ENCODE measurements at places on chromosomes 7 and 10.

GRCh38 chr7:44541-44896, 147.9 kb upstream of the FAM20C start:
- DNase-seq: no peak

DNA sequence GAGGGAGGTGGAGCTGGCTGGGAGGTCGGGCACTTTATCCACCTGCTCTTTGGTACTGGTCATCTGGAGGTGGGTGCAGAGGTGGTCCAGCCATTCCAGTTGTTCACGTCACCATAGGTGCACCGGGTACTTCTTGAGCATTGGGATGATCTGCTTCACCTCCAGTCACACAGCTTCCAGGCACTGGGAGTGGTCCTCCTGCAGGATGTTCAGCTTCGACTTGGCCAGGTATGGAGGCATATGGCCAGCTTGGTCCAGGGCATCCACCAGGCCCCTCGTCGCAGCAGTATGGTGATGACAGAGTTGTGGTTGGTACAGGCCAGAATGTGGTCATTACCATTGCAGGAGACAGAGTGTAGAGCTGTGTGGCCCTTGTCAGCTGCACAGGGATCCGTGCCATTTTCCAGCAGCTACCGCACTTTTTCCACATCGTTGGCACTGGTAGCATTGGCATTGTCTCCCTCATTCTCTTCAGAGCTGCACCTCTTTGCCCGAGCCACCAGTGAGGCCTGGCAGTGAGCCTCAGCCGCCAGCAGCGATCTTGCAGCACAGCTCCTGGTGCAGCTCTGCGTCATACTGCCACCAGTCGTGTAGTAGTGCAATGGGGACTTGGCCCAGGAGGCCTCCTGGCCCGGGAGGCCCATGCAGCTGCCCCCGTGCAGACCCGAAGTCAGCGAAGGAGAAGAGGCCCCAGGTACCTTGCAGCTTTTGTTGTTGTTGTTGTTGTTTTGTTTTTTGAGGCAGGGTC, 150.9 kb downstream of the ZNF22 start:
- no peak for DNase-seq

DNA sequence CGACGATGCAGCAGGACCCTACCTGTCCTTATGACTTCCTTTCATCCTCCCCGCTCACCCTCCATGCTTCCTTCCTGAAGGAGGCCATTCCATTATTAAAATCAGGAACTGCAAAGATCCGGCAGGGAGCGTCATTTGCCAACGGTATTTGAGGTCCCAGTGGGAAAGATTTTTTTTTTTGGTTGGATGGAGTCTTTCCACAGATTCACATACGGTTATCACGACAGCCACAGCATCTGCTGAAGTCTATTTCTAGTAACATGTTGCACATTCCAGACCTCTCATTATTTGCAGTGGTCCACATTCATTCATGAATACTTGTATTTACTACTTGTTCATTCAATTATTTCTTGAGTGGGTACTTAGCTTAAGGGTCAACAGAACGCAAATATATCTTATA, 94.7 kb upstream of the LYZL2 start:
- no peak for DNase-seq

DNA sequence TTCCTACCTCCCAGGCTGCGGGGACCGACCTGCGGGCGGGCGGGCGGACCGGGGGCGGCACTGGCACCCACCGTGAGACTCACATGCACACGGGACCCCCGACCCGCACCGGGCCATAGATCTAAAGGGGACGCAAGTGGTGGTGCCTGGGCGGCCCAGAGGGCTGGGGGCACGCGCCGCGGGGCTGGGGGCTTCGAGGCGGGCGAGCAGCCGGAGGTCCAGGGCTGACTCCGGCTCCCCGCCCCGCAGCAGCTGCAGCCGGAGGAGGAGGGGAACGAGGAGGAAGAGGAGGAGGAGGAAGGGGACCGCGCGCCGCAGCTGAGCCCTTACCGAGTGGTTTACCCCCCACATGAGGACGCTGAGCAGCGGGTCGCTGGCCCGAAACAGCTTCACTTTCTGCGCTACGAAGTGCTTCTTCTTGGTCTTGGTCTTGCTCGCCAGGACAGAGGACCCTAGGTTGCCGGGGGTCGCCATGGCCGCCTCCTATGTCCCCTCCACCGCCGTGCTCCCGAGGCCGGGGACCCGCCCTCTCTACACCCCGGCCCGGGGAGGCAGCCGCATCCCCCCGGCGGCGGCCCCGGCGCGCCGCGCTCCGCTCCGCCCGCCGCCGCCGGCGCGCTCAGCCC, 412 bp downstream of the PIP4K2A start:
- DNase-seq: no peak

GRCh38 chr10:115023715-115024114, 69.5 kb upstream of the ATRNL1 start:
- DNase-seq: no peak

DNA sequence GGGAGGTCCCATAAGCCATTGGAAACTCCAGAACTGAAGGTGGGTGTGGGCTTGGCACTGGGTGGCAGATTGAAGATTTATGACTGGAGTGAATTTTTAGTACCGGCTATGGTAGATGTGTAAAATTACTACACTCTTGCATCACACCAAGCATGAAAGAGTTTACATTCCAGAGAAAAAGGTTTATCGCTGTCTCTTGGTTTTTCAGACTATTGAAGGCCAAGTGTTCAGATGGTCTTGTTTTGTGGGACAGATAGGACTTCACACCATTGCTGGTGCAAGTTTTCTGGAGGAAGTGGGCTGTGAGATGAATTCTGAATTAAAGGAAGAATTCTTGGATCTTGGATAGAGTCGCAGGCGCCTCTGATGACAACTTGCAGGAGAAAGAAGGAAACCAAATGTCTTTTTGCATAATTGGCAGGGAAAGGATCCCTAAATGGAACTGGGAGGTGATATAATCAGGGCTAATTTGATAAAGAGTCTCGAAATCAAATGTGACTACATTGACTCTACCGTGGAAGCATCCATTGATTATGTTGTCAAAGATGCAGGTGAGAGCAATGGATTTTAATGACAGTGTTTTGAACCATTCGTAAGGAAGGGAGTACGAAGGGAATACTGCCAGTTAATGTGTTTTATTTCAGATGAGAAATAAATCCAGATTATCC, 14.2 kb upstream of the NMT2 start:
- no peak for DNase-seq

DNA sequence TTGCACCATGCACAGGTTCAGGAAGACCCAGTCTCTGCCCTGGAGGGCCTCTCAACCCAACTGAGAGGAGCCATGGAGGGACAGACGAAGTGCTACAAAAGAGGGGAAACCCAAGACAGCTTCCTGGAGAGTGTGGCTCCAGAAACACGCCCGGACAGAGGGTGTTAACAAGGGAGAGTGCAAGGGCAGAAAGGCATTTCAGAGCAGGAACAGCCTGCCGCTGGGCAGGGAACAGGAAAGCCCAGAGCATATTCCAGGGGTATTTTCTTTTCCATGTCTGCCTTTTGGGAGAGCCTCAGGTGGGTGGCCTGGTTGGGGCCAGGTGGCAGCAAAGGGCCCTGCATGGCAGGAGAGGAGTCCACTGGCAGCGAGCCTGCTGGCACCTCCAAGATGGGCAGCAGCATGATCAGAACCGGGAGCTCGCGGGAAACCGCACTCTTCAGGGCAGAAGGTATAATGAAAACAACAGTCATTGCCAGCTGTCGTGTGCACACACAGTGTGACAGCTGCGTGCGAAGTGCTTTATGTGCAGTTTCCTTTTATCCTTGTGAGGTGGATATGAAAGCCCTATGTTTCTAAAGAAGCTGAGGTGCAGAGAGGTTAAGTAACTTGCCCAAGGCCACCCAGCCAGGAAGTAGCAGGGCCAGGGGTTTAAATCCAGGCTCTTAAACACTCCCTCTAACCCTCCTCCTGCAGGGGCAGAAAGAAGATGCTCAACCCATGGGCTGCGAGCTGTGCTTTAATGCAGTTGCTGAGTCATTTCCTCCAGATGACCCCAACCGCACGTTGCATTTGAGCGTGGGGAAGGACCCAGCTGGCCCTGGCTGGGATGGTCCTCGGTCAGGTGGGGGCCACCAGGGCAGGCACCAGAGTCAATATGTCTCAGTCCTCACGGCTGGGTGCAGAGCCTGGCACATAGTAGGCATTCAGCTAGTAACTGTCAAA, 128.6 kb downstream of the OAT start:
- no peak for DNase-seq

DNA sequence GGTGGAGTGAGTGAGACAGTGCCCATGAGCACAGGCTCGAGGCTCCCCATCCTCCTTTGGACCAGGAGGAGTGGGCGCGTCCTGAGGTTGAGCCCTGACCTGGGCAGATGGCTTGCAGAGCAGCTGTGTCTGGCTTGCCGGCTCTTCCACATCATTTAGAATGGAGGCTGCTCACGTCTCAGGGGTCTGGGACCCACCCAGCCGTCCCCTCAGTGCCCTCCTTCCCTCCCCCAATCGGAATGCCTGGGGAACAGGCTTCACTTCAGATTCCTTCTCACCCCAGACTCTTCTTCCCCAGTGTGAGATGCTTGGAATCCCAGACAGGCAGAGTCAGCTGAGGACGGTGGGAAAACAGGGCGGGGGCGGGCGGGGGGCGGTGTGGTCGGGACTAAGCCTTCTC, 968.6 kb upstream of the ZNF722 start:
- DNase-seq: no peak

GRCh38 chr10:124756156-124756903, 12.2 kb upstream of the FAM53B start:
- DNase-seq: no peak

GRCh38 chr10:48623607-48624132, 18.8 kb upstream of the ARHGAP22 start:
- no peak for DNase-seq

GRCh38 chr10:34816501-34817002, 1.5 kb upstream of the PARD3 start:
- no peak for DNase-seq

GRCh38 chr10:53601260-53601875, 828.8 kb upstream of the MBL2 start:
- peak; percentile 15 for DNase-seq

GRCh38 chr10:133110133-133110532, 22.4 kb downstream of the ADGRA1 start:
- no peak for DNase-seq

GRCh38 chr10:125038637-125039036, 96.7 kb downstream of the ZRANB1 start:
- DNase-seq: no peak

- peak; percentile 47 for DNase-seq
Observed at GRCh38 chr7:133807624-133808492, 319.3 kb upstream of the LRGUK start.

DNA sequence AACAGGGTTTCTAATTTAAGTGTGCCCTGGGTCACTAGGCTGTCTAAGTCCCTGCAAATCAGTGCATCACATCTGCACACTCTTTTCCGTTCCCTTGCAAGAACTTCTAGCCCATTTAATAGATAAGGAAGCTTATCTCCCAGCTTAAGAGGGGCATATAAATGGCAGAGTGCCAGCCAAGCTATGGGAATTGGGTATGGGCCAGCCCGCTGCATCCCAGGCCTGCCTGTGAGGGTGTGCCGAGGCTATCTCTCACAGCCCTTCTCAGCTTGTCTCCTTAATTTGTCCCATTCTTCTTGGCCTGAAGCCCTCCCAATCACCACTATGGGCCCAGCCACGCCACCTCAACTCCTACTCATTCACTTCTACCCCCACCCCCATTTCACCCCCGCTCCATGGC, 14.7 kb downstream of the AQP1 start:
- no peak for DNase-seq

DNA sequence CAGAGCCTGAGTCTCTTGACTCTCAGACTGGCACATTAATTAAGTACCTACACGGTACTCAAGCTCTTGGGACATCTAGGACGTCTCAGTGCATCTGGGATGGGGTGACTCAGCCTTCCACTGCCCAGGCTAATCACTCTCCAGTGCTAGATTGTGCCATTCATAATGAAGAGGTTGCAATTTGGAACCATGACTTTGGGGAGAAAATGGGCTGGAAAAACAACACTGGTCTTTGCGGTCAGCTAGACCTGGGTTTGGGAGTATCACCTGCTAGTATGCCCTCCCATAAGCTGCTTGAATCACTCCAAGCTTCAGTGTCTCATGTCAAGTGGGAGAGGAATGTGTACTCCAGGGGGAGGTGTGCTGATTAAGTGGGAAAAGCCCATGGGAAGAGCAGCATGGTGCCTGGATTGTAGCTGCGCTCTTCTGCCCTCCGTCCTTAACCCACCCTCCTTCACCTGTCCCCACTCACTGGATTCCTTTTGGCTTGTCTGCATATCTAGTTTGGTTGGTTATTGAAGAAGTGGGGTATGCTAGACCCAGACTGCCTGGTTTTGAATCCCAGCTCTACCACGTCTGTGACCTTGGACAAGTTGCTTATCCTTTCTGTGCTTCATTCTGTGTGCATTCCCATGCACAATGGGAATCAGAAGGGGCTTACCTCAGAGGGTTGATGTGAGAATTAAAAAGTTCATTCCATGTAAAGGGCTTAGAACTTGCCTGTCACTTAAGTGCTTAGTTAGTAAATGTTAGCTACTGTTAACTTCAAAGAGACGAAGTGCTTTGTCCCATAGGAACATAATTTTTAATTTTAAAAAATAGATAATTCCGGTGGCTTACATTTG, 3.8 kb downstream of the NFE2L3 start:
- no peak for DNase-seq

DNA sequence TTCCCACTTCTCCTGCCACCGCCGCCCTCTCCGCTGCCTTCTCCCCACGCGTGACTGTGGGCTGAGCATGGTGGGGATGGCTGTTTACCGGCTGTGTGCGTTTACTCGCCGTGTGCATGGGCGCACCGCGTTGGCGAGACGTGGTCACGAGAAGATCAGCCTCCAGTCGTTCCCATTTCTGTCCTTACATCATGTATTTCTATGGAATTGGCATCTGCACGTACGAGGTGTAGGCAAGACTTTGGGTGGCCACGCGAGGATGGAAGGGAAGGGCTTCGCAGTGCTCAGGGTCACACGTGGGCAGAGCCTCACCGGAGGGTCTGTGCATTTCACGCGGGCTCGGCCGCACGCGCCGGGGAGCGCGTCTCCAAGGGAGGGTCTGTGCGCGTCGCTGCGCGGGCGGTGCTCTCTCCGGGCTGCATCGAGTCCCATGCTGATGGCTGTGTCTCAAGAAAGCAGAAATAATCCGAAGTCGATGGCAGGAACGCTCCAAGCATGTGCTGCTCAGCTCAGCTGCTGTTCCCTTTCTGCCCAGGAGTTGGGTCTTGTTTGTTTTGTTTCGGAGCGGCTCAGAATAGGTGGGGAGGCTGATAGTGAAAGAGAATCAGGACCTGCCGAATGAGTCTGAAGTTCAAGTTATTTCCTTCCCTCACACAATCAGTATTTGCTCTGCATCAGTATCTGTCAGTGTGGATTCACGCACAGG, 973 bp downstream of the CAMK1D start:
- DNase-seq: peak; percentile 21

GRCh38 chr10:1374511-1375345, 318.5 kb downstream of the WDR37 start:
- no peak for DNase-seq

- DNase-seq: no peak
Observed at GRCh38 chr7:90910136-90910535, 314.0 kb downstream of the CDK14 start.

GRCh38 chr7:129713544-129713943, 102.0 kb downstream of the NRF1 start:
- DNase-seq: peak; percentile 4

DNA sequence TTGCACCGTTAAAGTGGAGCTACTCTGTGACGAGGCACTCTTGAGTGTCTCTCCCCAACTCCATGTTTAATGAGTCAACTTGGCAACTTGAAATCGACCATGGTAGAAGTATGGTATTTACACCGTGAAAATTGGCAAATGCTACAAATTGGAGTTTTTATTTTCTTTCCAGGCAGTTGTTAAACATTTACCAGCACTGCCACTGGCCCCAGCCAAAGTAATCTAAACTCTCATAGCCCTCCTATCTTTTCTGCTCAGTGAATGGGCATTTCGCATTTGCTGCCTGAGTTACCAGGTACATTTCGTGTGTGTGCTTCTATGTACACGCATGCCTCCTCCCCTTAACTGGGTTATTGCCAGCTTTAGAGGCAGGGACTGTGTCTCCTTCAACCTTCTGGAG, 83.3 kb downstream of the NHLRC2 start:
- DNase-seq: no peak

Data from NCI-H2081 (cell line).